ENCODE measurements at places on chromosomes 3 and 15.
A peak's percentile ranks its signal among the peaks of the same experiment; 100 is the strongest.

DNA sequence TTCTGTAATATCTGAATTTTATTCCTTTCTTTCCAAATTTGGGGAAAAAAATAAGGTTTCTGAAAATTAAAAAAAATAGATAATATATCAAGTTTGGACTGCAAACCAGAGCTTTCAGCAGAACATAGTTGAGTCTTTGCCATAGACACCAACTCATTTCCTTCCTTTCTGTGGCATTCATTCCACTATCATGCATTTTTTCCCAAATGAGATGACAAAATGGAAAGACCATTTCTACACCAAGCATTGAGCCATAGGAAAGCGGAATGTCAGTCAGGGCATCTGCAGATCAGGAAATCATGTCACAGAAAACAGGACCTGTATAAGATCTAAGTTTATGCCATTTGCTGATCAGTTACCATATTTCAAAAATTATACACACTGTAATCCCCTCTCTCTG lies 333.3 kb upstream of the THBS1 start:
- DNase-seq = no peak

- DNase-seq = no peak
These were observed 147.0 kb downstream of the NECTIN3 start for GRCh38 chr3:111218615-111219014.

DNA sequence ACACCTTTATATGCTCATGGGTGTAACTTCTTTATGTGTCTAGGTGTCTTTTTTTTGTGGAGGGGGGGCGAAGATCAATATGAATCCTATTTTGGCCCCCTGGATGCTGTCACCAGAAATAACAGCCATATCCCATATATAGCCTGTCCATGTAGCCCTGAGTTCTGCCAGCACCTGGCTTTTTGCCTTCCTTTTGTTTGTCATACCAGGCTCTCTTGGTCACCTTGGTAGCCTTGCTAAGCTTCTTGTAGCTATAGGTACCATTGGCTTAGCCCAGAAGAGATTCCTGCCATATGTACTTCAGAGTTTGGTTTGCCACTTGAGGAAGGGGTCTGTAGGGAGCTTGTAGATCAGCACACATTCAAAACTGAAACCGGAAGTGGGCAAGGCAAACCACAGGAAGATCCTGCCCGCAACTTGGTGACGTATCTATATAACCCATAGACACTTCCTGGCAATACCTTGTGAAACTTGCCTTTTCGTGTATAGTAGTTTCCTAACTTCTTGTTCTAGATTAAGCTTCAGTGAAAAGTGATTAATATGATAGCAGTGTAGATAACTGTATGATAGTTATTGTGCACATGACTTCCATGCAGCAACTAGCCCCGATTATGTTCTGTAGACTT lies 11.9 kb downstream of the RASA2 start:
- peak; percentile 86 for DNase-seq

DNA sequence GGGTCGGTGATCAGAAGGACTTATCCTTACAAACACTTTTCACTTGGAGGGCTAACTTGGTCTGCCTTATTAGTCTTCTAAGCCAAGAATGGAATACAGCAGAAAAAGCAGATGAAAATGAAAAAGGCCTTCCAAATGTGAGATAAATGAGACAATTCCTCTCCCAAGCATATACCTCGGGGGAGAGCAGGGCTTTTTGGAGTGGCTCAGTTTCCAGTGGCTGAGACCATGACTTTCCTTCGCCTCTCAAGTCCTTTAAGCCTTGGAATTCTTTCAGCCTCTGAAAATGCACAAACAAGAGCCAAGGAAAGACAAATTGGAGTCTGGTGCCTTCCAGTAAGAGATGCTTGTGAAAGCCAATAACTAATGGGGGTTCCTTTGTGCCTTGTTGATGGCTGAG lies 130.9 kb downstream of the DTWD1 start:
- no peak for DNase-seq

DNA sequence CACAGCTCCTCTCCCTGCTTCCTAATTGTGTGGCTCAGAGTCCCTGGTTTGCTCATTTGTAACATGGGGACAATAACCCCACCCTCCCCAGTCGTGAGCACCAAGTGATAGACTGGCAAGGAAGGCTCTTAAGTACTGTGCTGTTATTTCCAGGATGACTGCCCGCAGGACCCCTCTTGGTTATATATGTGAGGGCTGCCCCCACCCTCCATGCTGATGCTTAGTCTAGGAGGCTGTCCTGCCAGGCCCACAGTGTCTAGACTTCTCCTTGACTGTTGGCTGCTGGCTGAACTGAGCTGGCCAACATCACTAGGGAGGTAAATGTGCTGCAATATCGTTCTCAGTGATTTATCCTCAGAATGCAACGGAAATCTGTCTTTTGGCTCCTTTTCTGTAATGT lies 45.1 kb downstream of the RAB11A start:
- no peak for DNase-seq

DNA sequence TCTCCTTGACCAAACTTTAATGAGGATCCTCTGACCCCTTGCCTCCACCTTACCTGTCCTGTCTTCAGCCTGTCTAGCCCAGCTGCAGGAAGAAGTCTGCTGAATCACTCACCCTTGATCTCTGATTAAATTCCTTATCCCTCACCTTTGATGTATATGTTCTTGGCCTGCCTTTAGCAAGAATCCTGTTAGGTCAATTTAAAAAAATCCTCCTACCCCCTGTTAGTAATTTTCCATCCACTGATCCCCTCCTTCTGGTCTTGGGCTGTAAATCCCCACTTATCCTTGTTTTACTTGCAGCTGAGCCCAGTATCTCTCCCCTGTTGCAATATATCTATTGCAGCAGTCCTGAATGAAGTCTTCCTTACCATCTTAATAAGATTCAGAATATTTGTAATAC lies 39.0 kb downstream of the MYH15 start:
- no peak for DNase-seq

All from T-helper 1 cell (primary cell).